ENCODE measurements at places on chromosomes 1 and 21.

GRCh38 chr1:116971258-116971860 is 30.2 kb upstream of the CD101 start:
- DNase-seq, result no peak

DNA sequence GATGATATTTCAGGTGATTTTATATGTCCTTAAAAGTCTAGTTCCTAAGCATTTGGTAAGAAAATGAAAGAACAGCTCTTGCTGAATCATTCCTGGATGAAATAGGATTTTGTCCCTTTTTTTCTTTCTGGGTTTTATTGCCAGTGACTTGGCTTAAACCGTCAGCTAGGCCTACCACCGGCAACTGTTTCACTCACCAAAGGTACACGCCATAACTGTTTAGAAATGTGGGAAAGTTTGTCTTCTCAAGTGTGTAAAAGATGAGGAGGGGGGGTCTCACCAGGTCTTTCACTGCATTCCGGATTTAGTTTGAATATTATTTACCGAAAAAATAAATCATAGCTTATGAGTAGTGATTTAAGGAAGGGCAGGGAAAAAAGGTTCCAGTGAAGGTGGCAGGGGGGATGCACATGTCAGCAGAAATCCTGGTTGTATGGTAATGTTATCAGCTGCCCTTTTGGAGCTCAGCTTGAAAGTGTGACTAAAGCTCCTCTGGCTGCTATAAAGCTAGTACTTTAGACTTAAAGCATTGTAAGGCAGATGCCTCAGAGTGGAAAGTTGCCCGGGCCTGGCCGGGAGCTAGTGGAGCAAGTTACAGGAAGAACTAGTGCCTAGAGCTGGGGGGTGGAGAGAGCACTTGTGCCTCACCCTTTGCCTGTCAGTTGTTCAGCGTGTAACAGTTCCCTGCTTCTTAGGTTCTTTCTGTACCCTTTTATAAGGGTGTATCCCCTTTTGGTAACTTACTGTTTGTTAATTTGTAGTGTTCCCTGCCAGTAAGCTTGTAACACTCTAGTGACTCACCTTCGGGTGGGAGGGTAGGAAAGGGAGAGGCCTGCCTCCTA is 3.1 kb downstream of the ATP1A1 start:
- no peak for DNase-seq

DNA sequence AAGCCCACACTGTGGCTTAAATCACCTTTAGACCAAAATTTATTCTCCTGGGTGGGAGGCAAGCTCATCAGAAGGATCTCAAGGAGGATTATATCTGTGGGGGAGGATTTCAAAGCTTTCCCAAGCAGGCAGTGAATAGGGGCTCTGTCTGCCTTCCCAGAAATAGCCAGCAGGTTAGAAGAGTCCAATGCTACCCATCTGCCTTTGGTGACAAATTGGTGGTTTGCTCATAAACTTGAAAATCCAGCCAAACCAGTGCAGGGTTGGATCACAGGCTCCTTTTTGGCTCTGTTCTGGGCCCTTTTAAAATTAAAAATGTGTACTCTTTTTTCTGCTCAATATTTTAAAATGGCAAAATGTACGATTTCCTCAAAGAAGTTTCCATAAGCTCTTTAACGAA is 118.9 kb upstream of the ZC3H11B start:
- DNase-seq, result no peak

GRCh38 chr1:205530116-205530515 is 25.6 kb downstream of the CDK18 start:
- no peak for DNase-seq

DNA sequence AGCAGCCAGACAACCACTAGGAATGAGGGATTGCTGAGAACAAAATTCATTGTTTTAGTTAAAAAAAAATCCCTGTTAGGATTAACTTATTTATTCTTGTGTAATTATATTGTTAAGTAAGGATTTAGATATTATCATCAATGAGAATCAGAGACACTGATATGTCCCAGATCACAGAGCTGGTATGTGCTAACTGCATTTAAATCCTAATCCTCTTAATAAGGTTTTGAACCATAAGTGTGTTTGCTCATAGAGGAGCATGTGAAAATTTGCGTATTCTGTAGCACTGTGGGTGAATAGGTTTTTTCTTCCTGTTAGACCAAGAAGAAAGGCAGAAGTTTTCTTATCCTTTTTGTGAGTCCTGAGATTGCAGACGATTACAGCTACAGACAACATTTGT is 147.1 kb downstream of the HHAT start:
- no peak for DNase-seq

- no peak for DNase-seq
Observed at GRCh38 chr1:58358346-58358745, 188.2 kb downstream of the OMA1 start.

DNA sequence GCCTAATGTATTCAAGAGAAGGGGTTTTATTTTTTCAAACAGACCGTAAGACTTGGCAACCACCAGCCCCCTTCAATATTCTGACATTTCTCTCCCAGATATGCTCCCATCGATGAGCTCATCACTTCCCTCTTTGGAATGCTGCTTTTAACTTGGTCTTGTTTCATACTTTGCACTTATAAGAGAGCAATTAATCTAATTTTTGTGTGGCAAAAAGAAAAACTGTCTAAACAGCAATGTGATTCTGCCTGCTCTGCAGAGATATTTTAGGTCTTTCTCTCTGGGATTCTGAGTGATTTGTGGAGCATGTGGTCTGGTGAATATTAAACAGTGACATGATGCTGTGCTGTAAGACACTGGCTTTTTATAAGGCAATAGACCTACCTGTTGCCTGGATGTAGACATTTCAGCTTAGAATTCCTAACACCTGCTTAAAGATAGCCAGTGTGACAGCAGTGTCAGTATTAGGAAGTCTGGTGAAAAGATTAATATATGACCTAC is 284.8 kb downstream of the BACH1 start:
- no peak for DNase-seq
